Amniotic epithelial cell (primary cell): ENCODE measurements at places on chromosomes 6 and 20.

DNA sequence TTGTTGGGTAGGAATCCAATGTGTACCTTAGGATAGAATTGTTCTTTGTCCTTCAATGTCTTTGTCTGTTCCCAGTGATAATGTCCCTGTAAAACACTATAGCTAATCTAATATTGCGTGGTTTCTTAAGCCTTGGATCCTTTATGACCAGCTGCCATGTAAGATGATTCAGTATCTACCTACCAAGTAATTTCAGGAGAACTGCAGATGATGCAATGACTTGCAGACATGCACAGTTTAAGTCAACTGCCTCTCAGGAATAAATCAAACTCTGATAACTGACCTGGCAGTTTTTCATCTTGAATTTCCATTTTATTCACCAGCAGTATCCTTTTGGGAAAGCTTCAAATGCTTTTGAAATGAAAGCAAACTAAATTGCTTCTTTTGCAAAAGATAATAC lies 157.8 kb downstream of the TPBG start:
- DNase-seq: peak; percentile 74

- no peak for DNase-seq
These were observed 348.0 kb upstream of the JARID2 start for GRCh38 chr6:14897831-14898230.

DNA sequence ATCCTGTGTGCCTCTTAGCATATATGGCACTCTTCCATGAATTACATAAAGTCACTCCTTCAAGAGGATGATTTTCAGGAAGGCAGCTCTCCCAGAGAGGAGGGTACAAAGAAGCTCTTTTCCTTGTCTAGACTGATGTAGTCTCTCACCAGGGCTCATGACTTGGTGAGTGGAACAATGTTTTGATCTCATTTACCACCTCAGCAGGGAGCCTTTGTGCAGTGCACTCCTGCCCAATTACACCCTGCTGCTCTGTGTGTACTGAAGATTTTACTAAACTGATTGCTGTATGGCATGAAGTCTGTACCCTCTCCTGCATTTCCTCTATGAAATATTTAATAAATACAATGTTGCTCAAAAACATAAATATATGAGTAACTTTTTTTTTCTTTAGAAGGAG lies 598.3 kb upstream of the HS3ST5 start:
- no peak for DNase-seq

GRCh38 chr6:144284783-144285547 lies at the start of gene UTRN:
Gene UTRN, plus strand, starts transcription at chr6:144285335. Its CDS starts 6,494 bp downstream, at chr6:144291829.
- peak; percentile 78 for DNase-seq

- no peak for DNase-seq
These were observed 3.6 kb upstream of the PHIP start for GRCh38 chr6:79081663-79082062.

- DNase-seq: no peak
These were observed 60.8 kb downstream of the CD24 start for GRCh38 chr6:106913676-106914280.

- DNase-seq: peak; percentile 64
These were observed 7.7 kb upstream of the LRRN4 start for GRCh38 chr20:6061544-6061943.

DNA sequence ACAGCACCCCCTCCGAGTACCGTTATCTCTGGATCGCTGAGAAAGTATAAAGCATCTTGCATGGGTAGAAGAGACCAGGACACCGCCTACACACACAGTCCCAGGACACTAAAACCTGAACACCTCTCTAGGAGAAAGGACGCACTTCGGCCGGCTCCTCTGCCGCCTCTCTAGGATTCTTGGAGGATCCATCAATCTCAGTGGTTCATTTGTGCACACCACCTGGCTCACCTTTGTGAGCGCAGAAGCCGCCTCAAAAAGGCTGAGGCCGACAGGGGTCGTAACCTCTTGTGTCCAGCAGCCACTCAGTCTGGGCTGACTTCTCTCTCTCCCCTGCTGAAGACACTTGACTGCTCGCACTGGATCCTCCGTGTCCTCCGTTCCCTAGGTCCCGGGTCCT lies 13.5 kb downstream of the ZSCAN23 start:
- DNase-seq: no peak

- no peak for DNase-seq
These were observed 120.4 kb downstream of the OGFRL1 start for GRCh38 chr6:71408787-71409723.

DNA sequence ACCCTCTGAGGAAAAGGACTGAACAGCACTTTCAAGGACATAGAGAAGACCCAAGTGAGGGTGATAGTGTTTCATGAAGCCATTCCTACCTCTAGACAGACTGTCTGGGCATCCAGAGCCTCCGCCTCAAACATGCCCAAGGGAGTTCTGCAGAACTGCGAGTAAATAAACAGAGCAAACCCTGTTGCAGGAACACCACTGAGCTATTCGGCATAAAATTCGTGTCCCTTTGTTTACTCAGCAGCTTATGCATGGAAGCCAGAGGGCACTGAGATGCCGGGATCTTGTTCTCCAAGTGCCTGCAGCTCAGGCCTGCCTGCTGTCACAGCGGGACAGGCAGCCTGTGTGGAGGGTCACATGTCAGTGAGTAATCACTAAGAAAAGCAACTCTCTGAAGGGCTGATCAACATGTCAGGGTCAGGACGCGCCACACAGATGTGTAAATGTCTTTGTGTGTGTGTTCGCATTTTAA lies 164.9 kb upstream of the HEY2 start:
- DNase-seq: peak; percentile 7

GRCh38 chr6:56914798-56915658 lies 39.9 kb upstream of the BEND6 start:
- no peak for DNase-seq
